ENCODE measurements at places on chromosomes 12 and 14.

DNA sequence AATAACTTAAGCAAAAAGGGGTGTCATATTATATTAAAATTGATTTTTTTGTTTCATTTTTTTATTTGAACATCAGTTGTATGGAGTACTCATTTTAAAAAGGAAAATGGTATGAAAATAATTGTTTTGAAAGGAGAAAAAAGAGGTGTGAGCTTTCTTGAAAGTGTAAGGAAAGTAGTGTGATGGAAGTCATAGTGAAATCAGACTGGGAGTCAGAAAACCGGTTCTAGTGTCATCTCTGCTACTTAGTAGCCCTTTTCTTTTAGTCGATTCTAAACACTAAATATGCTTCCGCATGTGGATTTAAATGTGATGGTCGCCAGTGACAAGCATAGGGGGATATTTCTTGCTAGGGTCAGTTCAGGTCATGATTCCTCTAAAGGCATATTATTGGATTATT, 1.8 kb upstream of the DYRK2 start:
- no peak for DNase-seq

DNA sequence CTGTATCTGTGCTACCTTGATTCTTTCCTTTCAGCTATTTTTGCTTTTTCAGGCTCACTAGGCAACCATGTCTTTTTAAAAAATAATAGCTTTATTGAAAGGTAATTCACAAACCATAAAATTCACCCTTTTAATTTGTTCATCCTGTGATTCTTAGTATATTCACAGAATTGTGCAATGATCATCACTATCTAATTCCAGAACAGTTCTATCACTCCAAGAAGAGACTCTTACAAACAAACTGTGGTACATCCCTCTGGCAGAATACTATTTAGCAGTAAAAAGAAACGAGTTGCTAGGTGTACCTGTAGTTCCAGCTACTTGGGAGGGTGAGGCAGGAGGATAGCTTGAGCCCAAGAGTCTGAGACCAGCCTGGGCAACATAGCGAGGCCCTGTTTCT, 14.8 kb downstream of the CREBL2 start:
- DNase-seq = no peak

DNA sequence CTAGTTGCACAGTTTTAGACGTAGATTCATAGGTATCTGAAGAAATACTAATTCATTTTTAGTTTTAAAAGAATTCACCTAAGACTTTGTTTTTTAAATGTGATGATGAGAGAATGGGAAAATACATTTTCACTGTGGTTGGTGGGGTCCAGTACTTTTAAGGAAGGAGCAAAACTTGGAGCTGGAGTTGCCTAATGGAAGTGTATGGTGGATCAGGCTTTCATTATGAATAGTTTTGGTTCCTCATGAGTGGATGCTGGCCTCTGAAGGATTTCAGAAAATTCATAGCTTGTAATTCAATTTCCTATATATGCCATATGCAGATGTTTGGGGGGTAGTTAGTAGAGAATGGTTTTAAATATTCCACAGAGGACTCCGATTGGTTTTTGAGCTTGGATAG, 27.1 kb downstream of the STK38L start:
- DNase-seq = peak; percentile 46

GRCh38 chr14:79175671-79176070, 1005.5 kb downstream of the NRXN3 start:
- no peak for DNase-seq

DNA sequence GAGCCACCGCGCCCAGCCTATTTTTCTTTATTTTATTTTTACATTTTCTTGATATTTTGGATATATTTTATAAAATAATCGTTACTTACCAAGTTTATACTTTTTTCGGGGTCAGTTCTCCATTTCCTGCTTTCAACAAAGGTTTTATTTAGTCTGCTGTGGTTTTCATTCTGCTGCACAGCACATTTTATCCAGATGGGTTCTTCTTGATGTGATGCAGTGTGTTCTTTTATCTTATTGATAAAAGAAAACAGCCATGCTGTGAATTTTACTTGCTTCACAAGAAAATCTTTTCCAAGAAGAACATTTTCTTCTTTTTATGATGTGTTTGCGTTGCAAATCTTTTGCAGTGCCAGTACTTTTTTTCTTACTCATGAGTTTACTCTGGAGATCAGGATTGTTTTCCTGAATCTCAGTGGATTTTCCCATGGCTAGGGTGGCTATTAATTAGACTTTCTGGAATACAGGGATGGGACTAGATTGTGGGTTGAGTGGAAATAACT, 192.5 kb downstream of the ADGRD1 start:
- no peak for DNase-seq
